ENCODE measurements at places on chromosomes 2 and 18.

GRCh38 chr18:61225336-61225735 lies 107.9 kb upstream of the CDH20 start:
- no peak for DNase-seq

DNA sequence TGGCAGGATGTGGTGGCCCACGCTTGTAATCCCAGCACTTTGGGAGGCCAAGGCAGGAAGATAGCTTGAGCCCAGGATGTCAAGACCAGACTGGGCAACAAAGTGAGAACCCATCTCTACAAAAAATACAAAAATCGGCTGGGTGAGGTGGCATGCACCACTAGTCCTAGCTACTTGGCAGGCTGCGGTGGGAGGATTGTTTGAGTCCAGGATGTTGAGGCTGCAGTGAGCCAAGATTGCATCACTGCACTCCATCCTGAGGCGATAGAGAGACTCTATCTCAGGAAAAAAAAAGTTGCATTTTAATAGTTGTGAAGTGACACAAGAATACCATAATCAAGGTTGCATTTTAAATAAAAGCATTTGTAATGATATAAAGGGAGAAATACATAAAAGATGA lies 124.1 kb upstream of the SLC38A11 start:
- no peak for DNase-seq

- no peak for DNase-seq
Observed at GRCh38 chr18:6980363-6980762, 137.2 kb downstream of the LAMA1 start.

DNA sequence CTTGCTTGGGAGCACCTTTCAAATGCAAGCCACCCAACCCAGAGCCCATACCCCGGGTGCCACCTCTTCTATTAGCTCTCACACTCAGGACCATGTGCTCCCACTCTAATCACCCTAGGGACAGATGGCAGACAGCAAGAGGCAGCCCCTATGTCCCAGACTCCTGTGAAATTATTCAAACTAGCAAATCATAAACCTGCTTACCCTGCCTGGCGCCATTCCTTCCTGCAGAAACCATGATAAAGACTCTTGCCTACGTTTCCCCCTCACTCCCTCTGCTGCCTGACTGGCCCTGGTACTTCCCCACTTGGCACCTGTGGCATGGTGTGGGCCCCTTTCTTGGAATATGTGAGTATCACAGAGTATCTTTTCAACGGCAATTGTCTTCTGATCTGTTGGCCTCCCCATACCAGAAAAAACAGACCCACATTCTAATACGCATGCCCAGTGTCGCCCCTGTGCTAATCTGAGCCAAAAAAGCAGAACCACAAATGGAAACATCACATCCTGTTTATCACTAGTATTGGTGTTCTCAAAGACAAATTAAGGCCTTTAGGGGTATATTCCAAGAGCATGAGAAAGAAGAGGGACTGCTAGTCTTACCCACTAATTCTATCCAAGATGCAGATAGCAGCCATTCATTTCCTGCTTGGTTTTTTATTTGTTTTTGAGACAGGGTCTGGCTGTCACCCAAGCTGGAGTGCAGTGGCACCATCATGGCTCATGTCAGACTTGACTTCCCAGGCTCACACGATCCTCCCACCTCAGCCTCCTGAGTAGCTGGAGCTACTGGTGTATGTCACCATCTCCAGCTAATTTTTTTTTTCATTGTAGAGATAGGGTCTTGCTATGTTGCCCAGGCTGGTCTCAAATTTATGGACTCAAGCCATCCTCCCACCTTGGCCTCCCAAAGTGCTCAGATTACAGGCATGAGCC lies 44.1 kb upstream of the TTC39C start:
- no peak for DNase-seq

- DNase-seq = no peak
Observed at GRCh38 chr2:186709529-186710450, 15.9 kb downstream of the FAM171B start.

GRCh38 chr2:118638453-118638852 lies 209.0 kb downstream of the EN1 start:
- DNase-seq = no peak

DNA sequence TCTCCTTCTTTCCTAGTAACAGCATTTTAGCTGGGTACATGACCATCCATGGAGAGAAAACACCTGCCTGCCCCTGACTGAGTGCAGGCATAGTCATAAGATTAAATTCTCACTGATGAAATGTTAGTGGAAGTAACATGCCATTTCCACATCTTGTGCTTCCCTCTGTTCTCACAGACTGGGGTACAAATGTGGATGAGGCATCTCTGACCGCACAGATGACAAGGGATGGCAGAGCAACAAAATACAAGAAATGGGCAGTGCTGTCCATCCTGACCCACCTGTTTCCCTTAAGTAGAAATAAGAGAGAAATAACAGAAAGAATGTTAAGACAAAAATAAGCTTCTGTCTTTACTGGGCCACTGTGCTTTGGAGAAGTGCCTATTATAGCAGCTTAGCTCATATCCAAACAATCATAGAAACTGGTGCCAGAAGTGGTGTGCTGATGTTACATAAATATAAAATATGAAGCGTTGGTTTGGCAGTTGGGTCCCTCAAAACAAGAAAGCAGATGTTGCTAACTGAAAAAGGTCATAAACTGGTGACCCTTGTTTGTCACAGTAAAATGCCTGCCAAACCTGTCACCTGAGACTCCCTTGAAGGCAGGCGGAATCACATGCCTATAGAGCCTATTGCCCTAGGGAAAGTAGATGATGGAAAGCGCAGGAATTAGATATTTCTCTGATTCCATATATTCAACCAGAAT lies 72.4 kb upstream of the CCDC150 start:
- DNase-seq = no peak
